ENCODE measurements at places on chromosomes 16 and 17. TPM values are rescaled to one million over a fixed set of nuclear protein-coding genes. Genes with fewer than 3 reads are reported as not detected.

ACSM2B gene
- not detected for total RNA-seq

DNA sequence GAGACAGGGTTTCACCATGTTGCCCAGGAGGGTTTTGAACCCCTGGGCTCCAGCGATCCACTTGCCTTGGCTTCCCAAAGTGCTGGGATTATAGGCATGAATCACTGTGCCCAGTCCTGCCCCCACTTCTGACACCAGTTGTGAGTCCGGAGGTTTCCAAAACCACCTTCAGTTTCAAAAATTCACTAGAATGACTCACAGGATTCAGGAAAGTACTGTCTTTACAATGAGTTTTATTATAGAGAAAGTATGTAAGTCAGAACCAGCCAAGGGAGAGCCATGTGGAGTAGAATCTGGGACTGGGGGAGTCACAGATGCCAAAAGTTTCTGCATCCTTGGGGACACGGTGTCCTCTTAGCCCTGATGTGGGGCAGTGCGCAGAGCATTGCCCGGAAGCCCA is 55.1 kb downstream of the PLD6 start:
- DNase-seq, result no peak

GRCh38 chr16:84806256-84806889 is 13.4 kb upstream of the CRISPLD2 start:
- peak; percentile 64 for DNase-seq

DNA sequence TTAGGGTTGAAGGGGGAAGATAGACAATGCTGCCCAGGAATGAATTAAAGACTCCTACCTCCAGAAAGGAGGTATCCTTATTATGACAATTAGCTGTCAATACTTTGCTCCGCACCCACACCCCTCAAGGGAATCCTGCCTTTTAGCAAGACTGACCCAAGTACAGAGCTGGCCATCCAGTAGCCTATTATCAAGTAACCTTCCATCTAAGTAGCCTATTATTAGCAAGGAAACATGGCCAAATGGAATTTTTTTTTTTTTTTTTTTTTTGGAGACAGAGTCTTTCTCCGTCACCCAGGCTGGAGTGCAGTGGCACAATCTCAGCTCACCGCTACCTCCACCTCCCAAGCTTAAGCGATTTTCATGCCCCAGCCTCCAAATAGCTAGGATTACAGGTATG is 161.3 kb downstream of the PMP22 start:
- no peak for DNase-seq

DNA sequence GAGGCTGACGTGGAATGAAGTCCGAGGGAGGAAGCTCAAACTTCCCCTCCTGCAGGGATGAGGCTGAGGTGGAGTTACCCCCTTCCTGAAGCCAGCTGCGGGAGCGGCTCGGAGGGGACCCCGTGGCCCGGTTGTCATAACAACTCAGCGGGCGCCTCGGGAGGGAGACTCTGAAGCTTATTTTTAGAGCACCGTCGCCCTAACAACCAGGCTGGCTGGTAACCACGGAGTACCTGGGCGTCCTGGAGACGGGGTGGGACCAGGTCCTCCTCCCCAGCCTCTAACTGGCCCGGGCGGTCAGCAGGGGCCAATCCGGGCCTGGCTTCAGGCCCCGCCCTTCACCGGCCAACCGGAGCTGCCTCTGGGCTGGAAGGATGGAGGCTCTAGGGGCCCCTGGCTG is 27.7 kb downstream of the NECAB2 start:
- DNase-seq, result no peak

KCNG4 gene
- not detected for total RNA-seq

GRCh38 chr17:82052638-82053059 is 951 bp downstream of the GPS1 start:
- no peak for DNase-seq

DNA sequence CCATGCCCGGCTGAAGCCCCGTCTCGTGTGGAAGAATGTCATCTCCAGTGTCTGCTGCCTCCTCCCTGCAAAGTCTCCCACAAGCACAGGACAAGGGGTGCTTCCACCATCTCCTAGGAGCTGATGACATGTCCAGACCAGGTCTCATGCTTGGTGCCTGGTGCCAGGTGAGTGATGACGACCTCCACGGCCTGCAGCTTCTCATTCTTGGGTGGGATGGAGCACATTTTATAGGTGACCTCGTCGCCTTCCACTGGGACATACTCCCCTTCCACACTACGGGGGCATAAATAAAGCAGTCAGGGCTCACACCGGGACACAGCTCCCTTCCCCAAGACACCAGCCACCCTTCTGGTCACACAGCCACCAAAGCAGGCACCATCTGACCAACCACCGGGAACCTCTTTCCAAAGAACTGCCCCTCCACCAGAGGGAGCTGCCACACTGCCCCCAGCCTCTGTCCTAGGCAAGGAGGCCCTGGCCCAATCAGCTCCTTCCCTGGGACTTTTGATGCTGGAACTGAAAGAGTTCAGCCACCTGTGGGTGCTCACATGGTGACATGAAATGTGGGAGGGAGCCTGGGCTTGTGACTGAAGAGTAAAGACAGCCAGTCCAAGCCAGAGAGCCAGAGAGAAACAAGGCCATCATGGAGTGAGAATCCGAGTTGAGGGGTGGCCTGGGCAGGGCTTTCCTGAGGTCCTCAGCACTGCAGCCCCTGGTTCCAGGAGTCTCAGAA is 13.6 kb downstream of the CARHSP1 start:
- no peak for DNase-seq

DPEP2 gene
- 0.23 TPM for total RNA-seq

CLEC10A gene
- total RNA-seq, result not detected

CCDC154 gene
- 0.58 TPM for total RNA-seq

GRCh38 chr16:11359370-11359769 is 14.1 kb downstream of the RMI2 start:
- DNase-seq, result no peak

All from glomerular endothelial cell (primary cell).